ENCODE measurements at places on chromosomes 1 and 21.

DNA sequence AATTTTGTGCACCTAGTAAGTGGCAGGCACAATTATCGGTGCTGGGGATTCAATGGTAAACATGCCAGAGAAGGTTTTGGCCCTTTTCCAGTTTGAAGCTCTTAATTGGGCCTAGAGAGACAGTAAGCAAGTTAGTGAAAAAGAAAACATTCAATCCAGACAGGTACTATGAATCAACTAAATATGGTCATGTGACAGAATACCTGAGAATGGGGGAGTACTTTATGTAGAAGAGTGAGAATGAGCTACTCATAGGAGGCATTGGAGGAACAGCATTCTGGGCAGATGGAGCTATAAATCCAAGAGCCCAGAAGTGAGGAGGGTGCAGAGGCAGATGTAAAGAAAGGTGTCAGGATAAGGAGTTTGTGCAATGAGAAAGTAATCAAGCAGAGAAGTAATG lies 1017.9 kb downstream of the ADGRL2 start:
- DNase-seq: no peak

DNA sequence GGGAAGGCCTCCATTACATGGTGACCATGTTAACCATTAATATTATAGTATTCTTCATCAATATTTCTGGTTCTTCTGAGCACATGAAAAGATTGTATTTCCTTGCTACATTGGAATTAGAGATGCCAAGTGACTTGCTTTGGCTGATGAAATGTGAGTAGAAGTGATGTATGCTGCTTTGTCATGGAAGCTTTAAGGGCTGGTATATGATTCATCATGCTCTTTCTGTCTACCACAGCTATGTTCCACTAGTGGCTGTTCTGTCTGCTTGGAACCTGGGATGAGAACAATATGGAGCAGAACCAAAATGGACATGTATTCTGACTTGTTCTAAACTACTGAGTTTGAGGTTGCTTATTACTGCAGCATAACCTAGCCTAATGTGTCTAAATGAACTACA lies 163.3 kb downstream of the TM2D1 start:
- no peak for DNase-seq

- no peak for DNase-seq
Observed at GRCh38 chr1:1899266-1899966, 8.5 kb upstream of the GNB1 start.

DNA sequence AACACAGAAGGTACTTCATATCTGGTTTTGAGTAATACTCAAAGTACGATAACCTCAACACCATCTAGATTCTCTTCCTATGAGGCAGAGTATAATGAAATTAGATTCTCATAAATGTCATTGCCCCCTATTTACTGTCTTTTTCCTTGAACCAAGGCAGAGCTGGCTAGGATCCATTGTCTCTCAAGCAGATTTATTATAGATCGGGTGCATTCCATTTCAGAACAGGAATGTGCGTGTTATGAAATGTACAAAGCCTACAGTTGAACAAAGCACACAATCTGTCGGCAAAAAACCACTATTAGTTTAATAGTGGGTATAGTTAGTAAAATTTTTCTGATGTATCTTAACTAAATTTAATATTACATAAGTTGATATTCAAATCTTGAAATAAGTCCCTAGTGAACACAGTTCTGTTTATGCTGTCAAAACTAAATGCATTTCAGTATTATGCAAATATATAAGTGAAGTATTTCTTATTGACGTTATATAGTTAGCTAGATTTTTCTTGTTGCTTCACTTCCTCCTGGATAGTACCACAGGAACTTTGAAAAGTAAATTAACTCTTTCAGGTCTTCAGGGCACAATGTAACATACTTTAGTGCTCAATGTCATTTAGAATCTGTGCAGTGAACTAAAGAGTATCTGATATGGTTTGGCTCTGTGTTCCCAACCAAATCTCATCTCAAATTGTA lies 92.1 kb downstream of the DDAH1 start:
- no peak for DNase-seq

- no peak for DNase-seq
Observed at GRCh38 chr1:20119347-20119746, at the start of gene PLA2G2D. PLA2G2D (minus strand) TSS chr1:20119536; CDS start chr1:20119498, 38 bp downstream.

- DNase-seq: no peak
Observed at GRCh38 chr1:3365523-3366125, 88.8 kb upstream of the ARHGEF16 start.

- DNase-seq: no peak
Observed at GRCh38 chr1:244064621-244065020, 13.5 kb downstream of the ZBTB18 start.

- DNase-seq: no peak
Observed at GRCh38 chr1:182602935-182603645, 1.1 kb downstream of the RGS16 start.

DNA sequence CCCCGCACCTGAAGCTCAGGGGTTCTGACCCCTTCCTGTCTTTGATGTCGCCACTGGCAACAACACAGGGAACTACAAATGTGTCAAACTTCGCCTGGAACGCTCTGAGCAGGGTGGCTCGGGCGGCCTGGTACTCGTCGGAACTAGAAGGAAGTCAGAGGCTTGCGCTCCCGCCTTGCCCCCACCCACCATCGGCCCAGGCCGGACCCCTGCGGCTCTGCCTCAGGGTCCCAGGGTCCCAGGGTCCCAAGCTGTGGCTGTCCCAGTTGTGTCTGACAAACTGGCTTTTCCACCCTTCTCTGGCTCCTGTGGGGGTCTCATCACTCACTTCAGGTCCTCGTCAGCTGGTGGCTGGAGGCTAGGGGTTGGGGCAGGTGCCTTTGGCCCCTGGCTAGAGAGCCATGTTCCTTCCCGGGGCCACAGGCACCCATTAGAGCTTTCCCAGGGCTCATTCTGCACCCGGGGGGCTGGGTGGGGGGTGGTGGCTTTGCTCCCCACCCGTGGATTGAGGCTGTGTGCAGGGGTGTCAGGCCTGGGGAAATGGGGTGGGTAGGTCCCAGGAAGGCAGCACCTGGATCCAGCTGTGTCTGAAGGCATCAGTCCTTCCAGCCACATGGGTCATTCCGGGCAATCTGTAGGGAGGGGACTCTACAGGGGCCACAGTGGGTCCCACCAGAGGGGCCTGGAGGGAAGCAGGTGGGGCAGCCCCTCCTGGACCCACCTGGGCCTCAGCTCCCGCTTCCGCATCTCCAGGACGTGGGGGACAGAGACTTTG lies 8.0 kb upstream of the TMEM52 start:
- DNase-seq: no peak

DNA sequence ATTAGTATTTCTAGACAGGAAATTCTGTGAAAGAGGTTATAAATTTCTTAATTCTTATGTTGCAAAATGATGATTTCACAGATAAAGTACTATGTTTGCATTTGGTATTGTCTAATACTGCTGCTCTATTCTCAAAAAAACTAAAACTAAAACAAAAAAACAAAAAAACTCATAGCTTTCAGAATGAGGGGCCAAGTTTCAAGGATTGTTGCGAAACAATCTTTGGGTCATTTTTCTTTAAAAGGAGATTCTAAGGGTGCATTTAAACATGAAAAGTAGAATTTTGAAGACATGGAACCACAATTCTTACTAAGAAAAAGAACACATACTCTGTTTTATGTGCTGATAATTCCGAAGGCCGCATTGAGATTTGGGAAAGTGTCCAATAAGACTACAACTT lies 645.1 kb downstream of the ADGRL2 start:
- DNase-seq: no peak
